ENCODE measurements at places on chromosomes 2 and 18.

DNA sequence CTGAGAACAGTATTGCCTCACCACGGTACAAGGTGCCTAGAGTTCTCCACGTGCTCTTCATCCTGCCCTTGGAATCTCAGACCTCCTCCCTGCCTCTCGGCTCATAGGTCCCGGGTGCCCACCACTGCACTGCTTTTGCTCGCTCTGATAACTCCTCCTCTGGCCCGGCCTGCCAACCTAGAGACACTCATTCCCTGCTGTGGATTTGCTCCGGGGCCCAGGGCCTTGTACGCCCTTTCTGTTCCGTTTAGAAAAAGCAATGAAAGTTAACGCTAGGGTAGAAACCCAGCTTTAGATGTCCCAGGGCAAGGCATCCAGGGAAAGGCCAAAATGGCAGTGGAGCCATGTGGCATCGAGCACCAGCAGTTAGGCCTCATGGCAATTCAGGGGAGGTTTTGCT lies 253.9 kb downstream of the VAPA start:
- no peak for DNase-seq

DNA sequence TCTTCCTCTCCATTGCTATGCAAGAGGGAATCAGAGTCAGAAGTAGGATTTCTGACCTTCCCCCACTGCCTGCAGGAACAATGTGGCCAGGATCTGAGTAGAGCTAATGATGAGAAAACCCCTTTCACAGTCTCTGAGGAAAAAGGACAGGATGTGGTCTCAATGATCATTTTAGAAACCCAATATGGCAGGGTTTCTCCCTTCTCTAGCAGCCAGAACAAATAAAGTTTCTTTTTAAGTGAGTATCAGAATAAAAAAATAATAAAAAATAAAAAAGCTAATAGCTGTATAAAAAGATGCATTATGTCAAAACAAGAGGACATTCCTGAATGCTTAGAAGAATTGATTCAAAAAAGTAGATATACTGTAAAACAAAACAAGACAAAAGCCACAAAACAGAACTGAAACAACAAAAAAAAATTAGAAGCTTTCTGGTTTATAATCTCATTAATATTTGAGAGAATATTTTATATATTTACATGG lies 1124.9 kb upstream of the ZEB2 start:
- no peak for DNase-seq

DNA sequence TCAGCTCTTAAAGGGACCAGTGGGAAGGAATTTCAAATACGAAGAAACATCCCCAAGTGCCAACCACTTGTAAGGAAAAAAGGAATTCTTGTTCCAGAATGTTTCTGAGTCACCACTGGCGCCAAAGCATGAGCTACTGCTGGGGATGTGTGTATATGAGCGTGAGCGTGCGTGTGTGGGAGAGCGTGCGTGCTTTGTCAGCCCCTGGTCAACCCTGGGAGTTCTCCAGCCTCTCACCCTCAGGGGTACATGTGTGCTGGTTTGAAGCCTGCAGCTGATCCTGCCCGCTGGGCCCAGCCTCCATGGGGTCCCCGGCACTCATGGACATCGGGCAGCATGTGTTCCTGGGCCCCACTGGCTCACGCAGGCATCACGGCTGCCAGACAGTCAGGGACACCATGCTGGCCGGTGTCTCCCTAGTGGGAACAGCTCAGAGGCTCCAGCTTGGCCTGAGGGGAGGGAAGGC lies 17.1 kb downstream of the HS6ST1 start:
- DNase-seq = no peak

DNA sequence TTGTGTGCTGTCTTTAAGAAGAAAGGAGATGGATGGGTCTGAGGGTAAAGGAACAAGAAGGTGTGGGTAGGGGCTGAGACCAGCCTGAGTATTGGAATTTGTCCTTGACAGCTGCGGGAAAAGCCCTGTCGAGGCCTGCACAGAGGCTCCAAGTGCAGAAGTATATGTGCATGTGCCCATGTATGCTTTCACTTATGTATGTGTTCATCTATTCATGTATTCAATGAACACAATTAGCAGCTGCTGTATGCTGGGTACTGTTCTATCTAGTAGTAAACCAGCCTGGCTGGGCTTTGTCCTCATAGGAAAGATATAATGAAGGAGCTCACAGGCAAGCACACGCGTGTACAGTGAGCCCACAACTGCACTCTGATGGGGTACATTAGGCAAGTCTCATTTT lies 181.4 kb downstream of the CALCRL start:
- DNase-seq = no peak

DNA sequence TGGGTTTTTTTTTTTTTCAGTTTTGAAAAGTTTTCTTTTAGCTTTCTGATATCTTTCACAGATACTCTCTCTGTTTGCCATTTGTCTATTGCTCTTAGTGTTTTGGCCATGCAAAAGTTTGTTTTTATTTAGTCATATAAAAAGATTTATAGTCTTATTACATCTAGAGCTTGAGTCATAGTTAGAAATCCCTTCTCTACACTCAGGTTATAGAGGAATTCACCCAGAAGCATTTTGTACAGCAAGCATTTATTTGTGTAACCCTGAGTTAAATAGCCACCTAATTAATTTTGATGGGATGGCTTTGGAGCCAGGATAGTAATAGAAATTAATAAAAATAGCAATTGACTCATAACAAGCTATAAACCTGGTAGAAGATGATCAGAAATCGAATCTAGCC lies 35.6 kb downstream of the ACTR2 start:
- DNase-seq = no peak

DNA sequence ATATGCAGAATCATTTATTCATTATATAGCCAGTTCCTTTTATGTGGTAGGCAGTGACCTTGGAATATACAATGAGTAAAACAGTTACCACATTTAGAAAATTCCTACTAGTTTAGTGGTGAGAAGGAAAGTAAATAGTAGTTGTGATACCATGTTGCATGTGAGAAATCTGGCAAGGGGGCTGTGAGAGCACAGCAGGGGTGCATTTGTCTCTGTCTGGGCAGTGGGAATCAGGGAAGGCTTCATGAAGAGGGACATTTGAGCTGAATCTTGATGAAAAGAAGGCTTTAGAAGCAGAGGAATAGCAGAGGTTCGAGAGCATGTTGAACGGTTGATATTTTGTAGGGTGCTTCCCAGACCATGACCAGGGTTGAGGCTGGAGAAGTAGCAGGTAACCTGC lies 78.7 kb downstream of the RAB3GAP1 start:
- DNase-seq = no peak

DNA sequence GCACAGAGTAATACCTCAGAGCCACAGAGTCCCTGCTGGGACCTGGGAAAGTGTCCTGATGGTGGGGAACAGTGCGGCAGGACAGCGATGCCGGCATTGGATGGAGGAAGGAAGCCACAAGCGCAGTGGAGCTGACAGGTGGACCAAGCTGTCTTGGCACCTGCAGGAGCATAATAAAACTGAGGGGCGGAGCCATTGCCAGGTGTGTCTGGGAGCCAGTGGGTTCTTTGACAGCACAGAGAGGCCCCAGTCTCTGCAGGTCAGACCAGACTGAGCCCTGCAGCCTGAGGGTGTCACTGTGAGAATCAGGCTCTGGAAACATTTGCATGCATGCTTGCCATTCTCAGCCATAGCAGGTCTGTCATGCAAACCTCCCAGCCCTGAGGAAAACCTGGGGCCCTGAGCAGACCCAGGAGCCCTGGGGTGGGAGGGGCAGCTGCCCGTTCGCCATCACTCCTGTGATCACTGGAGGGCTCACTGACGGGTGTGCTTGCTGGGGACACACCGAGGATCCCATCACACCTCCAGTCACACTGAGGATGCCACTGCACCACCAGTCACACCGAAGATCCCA lies 210.5 kb upstream of the HDAC4 start:
- DNase-seq = no peak

DNA sequence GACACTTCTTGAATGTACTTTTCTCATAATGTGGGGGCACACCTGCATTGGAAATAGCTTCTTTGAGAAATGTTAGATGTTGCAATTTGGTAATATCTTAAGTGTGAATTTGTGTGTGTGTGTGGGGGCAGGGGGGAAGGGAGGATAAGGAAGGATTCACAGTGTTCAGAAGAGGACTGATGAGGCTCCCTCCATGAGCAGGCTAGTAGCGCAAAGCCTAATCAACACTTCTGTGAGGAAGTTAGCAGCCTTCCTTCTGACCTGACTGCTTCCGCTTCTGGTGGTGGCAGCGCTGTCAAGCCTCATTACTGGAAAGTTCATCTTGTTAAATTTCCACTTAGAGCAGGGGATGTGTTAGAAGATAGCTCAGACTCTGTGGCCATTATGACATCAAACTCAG lies 295.4 kb upstream of the SPRED2 start:
- no peak for DNase-seq

GRCh38 chr2:168962636-168963035 lies 61.5 kb downstream of the G6PC2 start:
- DNase-seq = no peak

DNA sequence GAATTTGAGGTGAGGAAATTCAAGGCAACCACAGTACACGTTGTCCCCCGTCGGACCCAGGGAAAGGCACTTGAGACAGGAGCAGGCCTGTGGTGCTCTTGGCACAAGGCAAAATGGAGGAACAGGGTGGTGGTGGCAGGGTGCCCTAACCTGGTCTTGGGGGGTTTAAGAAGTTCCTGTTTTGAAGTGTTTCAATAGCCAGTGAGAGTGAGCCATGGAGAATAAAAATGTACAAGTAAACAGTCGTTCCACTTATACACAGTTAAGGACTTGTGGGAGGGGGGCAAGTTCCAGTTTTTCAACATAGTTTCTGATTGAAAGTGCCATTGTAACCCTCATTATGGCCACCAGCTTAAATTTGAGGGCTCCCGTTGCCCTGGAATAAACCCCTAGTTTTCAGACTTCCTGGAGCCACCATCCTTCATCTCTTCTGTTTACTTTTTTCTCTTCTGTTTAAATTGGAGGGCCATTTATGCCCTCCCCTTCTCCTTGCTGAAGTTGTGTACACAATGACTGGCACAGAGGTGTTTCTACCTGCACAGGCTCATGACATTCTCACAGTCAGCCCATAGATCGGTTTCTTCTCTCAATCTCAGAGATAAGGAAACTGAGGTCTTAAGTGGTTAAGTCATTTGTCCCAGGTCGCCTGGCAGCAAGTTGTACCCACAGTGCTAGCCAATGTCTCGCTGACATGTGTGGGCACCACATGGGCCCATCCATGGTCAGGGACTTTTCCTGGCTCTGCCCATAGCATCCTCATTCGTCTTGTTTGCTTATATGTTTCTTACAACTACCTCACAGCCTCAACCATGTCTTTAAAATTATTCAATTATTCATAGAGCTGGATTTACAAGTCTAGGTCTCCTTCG lies 66.0 kb upstream of the ST3GAL5 start:
- no peak for DNase-seq

- peak; percentile 21 for DNase-seq
Measured at GRCh38 chr2:226215902-226216503, 583.6 kb downstream of the IRS1 start.

DNA sequence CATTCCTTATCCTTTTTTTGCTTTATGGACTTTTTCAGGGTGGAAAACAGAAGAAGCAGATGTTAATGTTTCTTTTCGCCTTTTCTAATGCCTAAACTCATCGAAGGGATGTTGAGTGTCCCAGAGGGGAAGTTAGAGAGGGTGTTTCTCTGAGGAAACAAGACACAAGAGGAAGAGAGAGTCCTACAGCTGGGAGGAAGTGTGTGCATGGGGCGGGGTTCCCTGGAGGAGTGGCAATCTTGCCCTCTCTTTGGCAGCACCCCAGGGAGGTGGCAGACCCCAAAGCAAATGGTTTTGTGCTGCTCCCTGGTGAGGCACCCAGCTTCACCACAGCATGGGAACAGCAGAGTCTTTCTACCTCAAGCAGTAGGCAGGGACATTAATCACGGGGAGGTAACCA lies 377.6 kb downstream of the RND3 start:
- DNase-seq = no peak

DNA sequence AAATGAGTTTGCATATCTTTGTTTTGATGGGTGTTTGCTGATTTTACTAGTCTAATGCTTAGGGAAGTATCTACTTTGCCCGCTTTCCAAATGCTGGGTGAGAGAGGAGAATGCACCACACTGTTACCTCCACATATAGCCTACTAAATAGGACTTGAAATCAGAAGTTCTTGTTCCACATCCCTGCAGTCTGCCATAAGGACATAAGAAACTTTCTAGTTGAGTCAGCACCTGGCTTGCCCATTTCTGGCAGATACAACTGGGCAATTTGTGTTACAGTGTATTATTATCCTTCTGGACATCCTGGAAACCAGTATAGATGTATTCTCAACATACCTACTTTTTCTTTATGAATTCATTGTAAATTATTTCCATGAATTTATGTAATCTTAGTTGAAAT lies 29.5 kb downstream of the ANXA4 start:
- no peak for DNase-seq

- no peak for DNase-seq
Measured at GRCh38 chr18:56891116-56891515, 240.0 kb downstream of the WDR7 start.

DNA sequence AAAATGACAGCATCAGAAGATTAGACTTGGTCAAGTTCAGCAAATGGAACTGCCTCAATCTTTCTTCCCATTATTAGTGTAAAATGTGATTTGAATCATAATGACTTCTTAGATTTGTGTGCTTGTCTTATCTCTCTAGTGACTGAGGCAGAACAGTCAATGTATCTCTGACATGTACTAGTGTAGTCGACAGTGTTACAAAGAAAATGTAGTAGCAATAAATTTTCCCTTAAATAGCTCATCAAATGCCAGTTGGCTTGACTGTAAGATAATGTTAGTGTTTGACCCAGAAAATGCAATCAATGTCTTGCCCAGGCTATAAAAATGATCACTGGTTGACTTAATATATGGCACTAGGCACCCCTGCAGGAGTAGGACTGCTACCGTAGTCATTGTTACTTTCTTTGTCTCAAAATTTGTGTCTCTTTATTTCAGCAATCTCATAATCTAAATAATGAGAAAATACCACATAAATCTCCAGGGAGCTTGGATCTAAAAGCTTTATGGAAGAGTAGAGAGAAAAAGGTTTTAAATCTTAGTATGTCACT lies 1336.7 kb downstream of the DPP10 start:
- no peak for DNase-seq

DNA sequence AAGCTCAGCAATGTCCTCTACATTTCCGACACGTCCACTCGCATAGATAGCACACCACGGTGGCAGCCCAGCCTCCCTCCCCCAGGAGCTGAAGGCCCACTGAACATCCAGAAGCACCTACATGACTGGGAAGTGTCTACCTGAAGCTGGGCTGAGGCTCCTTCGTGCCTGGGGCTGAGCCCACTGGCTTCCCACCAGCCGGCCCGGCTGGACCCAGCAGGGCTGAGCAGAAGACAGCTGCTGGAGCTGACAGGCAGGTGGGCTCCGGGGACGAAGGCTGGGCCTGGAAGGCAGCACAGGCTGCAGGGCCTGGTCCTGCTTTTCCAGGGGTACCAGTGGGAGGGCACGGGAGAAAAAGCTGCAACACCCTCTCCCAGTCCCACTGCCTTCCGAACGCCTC lies 13.5 kb downstream of the SDC1 start:
- DNase-seq = no peak

GRCh38 chr2:178298785-178299212 lies 104.5 kb downstream of the OSBPL6 start:
- no peak for DNase-seq

DNA sequence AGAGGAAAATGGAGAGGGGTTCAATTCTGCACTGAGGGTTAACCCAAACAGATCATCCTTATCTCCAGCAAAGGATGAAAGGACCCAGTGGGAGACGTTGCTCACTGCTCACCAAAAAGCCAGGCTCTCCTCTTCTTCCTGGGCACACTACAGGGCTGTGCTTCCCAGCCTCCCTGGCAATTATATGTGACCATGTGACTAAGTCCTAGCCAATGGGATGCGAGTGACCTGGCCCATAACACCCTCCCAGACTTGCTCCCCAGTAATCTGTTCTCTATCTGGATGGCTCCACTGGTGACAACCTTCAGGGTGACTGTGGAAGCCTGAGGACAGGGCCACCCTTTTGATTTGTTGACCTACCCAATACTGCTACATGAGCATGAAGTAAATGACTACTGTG lies 10.9 kb upstream of the PRKCE start:
- DNase-seq = no peak
